ENCODE measurements at places on chromosomes 3 and 15.

DNA sequence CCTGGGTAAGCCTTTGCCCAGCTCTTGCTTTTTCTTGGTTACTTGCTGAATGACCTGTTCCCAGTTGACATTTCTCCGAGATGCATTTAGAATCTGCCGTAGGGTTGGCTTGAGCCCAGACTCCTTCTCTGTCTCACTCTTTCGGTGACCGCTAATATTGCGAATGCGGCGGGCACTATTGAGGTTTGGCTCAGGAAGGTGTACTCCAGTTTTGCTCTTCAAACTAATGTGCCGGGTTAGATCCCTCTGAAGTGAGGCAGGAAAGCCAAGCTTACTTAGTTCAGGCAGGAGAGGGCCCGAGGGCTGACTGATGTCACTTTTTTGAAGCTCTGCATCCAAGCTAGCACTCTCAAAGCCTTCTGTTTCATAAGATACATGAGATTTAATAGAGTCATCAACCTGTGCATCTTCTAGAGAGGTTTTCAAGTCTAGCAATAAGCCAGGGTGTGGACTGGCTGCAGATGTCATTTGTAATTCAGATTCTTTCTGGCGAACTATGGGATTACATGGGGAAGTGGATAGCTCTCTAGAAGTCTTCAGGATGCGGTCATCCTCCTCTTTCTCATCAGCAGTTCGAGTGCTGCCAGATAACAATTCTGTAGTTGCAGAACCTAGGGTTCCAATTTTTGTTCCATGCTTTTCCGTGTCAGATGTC lies 41.0 kb downstream of the ZNF106 start:
- DNase-seq = no peak

GRCh38 chr3:166453478-166453877 lies 616.3 kb upstream of the BCHE start:
- no peak for DNase-seq

DNA sequence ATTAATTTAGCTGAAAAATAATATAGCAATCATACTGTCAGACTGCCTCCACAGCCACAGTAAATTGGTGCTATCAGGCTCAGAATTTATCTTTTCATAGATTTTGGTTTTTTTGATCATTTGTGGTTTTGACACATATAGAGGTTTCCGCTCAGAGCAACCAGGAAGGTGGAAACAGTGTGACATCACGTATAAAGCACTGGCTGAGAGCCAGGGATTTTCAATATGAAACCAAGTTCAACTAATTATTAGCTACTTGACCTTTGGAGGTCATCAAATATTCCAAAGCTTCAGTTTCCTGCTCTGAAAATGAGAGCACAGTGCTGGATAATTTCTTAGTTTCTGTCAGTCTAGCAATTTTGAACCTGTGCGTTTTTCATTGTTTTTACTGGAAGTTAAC lies 433.8 kb upstream of the SUCLG2 start:
- DNase-seq = no peak

DNA sequence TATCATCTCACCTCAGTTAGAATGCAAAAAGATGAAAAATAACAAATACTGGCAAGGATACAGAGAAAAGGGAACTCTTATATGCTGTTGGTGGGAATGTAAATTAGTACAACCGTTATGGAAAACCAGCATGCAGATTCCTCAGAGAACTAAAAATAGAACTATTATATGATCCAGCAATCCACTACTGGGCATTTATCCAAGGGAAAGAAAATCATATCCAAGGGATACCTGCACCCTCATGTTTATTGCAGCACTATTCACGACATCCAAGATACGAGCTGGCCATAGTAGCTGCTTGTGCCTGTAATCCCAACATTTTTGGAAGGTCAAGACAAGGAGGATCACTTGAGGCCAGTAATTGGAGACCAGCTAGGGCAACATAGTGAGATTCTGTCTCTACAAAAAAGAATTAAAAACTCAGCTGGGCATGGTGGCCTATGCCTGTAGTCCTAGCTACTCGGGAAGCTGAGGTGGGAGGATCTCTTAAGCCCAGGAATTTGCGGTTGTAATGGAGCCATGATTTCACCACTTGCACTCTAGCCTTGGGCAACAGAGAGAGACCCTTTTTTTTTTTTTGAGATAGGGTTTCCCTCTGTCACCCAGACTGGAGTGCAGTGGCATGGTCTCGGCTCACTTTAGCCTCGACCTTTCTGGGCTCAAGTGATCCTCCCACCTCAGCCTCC lies 26.6 kb downstream of the USP50 start:
- no peak for DNase-seq

DNA sequence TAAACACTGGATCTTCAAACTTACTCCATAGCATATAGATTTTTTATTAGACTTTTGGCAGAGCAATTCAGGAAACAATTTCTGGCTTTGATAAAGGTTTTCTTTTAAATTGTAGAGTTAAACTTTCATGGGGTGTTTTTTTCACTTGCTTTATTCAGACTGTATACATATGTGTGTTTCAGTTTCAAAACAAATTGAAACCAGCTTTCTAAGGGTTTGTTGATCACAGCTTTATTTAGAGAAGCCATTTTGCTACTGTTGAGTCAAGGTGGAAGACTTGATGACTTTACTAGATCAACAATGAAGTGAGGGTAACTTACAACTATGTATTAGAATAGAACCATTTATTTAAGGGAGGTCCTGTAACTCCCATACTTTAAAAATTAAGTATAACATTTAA lies 6.2 kb downstream of the UBE2E1 start:
- no peak for DNase-seq

DNA sequence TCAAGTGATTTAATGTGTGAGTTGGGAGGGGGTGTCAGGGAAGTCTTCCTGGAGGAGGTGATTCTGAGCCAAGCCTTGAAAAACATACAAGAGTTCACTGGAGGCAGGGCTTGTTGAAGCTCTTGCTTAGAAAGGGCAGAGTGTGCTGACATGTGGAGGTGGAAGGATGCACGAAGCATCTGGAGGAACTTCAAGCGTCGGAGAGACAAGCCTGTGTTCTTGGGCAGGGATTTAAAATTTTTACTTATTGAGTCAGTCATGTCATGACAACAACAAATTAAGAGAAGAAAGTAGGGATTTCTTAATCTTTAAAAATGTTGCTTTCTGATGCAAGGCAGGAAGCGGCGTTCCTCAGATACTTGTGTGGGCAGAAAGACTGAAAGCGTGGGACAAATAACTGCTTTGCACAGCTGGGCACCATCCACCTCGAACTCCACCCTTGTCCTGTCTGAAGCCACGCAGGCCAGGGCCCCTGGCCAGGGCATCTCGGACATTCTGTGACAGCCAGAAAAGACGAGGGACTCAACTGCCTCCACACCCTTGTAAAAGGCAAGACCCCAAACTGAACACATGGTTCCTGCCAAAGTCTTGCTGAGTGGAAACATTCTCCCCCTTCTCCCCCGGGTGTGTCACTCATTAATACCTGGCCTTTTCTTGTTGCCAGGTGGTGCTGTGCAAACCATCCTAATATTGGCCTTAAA lies 6.9 kb upstream of the IL16 start:
- no peak for DNase-seq

DNA sequence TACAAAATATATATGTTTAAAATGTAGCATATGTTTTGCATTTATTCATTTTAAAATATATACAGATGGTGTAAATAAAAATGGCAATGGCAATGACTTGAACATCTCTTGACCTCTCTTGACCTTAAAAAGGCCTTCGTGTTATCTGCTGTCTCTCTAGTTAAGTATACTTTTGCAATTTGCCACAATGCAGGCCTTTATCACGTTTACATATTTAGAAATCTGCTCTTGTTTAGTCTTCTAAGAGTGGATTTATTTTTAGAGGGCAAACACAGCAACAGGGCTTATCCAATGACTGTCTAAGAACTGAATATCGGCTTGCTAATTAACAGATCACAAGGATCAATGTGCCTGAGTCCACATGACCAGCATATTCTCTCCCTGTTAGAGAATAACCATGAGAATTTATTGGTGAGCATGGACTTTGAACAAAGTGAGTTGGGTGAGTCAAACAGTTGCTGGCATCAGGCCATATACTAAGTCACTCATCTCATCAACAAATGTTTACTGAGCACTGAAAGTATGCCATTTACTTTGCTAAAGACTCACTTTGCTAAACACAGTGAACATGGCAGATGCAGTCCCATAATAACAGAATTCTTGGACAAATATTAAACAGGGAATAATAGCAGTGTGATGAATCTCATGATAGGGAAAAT lies 48.2 kb downstream of the MDFIC2 start:
- DNase-seq = no peak

DNA sequence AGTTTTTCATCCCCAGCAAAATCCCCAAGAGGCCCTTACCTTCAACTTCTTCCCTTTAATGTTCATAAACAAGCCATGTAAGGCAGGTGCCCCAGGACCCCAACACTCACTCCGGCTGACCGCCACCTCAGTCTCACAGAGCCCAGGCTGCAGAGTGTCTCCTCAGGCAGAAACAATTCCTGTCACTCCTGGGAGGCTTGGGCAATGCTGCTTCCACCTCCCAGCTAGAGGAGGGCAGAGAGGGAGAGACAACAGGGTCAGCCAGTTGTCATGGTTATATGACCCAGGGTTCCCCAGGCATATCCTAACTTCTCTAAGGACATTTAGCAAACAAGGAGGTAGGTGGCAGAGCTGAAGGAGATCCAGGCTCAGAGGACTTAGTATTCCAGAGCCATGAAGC lies at the start of gene PLIN1:
PLIN1 (minus strand) TSS at position 156 of the 400 bp plus-strand sequence. CDS start 1,878 bp downstream, outside the sequence.
- DNase-seq = no peak

- no peak for DNase-seq
Measured at GRCh38 chr3:97970956-97971620, 1.1 kb downstream of the RIOX2 start.

DNA sequence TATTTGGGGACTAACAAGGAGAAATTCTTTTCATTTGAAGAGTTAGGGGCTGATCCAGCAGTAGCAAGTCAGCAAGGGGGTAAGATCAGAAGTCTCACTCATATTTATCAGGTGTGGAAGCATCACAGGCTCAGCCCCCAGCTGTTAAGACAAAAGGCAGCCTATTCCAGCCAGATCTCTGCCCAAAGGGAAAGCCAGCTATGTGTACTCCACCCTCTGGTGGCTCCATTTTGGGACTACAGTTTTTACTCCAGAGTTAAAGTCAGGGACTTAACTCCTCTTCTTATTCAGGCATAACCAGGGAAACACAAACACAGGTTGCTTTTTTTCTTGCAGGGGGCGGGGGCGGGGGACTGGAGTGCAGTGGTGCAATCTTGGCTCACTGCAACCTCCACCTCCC lies 19.2 kb downstream of the UBP1 start:
- no peak for DNase-seq

GRCh38 chr3:155078711-155079467 lies 1.2 kb upstream of the MME start:
- DNase-seq = no peak

GRCh38 chr15:67184208-67184925 lies 70.1 kb downstream of the AAGAB start:
- no peak for DNase-seq

DNA sequence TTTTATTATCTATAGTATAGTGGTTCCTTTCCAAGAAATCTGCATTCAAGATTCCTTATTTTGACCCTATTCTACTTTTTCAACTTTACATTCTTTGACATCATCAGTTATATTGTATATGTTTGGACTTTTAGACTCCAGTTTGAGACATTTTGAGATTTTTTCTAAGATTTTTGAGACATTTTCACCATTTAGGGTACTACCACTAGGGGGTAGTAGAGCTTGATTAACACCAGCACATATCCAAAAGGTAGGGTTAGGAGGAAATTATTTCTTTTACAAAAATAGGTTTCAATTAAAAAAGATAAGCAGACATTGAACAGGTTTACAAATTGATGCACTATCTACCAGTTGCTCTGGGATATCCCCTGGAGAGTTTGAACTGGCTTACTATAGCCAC lies 262.5 kb downstream of the SCAPER start:
- no peak for DNase-seq

GRCh38 chr3:23754215-23754614 lies 51.5 kb upstream of the UBE2E1 start:
- DNase-seq = no peak

GRCh38 chr15:35126236-35126635 lies 41.1 kb upstream of the NANOGP8 start:
- DNase-seq = no peak

DNA sequence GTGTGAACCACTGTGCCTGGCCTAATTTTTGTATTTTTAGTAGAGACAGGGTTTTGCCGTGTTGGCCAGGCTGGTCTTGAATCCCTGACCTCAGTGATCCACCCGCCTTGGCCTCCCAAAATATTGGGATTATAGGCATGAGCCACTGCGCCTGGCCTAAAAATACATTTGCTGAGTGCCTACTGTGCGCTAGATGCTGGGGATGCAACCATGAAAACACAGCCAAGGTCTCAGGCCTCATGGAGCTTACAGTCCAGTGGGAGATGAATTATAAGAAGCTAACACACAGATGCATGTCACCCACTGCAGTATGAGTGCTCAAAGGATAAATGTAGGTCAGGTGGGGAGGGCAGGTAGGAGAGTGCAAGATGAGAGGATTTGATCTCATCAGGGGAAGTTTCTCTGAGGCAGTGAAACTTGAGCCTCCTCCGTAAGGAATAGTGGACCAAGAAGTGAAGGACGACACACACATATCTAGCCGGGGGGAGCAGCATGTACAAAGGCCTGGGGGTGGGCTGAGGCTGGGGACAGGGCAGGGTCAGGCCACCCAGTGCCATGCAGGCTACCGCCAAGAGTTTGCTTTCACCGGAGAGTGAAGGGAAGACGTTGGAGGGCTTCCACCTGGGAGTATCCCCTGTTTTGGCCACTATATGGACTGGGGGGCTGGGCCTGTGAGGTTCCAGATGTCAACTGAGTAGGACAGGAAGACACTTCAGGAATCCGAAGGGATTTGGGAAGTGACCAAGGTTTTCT lies 24.3 kb downstream of the IRAK2 start:
- DNase-seq = no peak

DNA sequence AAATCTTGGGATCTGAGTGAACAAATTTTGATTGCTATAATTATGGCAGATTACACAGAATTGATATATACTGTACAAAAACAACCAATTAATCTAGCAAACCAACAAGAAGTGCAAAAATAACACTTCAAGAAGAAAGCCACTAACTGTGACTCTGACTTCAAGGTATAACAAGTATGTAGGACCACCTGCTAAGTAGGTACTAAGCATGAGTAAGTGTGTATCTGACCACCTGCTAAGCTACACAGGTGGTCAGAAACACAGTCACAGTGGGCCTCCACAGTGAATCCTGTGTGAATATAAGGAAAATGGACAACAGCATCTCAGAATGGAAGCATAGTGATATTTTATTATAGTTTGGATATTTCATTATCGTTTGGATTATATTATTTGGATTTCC lies 14.8 kb upstream of the PLSCR4 start:
- DNase-seq = no peak

GRCh38 chr15:66873856-66874255 lies 171.8 kb downstream of the SMAD6 start:
- no peak for DNase-seq

- no peak for DNase-seq
Measured at GRCh38 chr3:29079358-29079757, 201.5 kb upstream of the RBMS3 start.

GRCh38 chr3:187720337-187720670 lies 17.9 kb upstream of the RTP2 start:
- DNase-seq = no peak

DNA sequence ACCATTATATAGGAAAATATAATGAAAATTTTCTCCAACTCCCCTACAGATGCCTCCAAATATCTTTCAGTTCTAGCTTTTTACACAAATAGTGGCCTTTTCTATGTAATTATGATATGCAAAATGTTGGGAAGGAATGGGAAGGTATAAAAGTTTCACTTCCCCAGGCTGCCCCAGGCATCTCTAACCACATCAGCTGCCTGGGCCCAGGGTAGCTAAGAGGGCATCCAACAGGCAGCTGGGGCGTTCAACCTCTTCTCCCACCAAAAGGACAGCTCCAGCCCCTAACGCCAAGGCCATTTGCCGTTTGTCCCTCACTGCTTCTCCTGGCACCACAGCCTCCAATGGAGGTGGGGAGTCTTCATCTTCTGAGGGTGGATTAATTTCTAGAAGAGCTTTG lies 188.1 kb upstream of the TSC22D2 start:
- no peak for DNase-seq

Data from activated naive CD4-positive, alpha-beta T cell (primary cell).